Left ventricle myocardium inferior (tissue), 1 donor: ENCODE measurements at places on chromosomes 3 and 15.

- no peak for DNase-seq
Observed at GRCh38 chr3:57331078-57331610, 38.7 kb upstream of the ASB14 start.

DNA sequence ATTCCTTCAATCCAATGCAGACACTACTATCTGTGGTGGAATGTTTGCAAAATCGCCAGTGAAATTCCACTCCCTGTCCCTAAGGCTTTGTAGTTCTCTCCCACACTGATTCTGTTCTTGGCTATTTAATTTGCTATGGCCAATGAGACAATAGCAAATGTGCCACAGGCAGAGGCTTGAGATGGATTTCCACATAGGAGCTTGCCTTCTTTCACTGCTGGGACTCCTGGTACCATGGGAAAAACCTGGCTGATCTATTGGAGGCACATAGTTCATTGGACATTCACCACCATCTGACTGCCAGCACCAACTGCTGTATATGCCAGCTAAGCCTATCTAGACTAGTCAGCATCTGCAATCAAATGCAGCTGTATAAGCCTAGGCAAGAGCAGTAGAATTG, 103.8 kb downstream of the NR1D2 start:
- no peak for DNase-seq

DNA sequence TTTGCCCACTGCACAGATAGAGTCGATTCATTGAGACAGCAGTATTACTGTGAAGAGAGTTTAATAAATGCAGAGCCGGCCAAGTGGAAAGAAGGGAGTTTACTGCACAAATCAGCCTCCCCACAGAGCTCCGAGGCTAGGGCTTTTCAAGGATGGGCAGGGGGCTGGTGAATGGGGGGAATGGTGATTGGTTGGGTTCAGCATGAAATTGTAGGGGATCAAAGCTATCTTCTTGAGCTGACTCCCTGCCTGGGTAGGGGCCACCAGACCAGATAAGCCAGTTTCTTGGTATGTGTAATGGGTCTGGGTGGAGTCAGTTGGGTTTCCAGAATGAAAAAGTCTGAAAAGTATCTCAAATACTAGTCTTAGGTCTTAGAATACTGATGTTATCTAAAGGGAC, 66.6 kb downstream of the SYNPR start:
- no peak for DNase-seq

DNA sequence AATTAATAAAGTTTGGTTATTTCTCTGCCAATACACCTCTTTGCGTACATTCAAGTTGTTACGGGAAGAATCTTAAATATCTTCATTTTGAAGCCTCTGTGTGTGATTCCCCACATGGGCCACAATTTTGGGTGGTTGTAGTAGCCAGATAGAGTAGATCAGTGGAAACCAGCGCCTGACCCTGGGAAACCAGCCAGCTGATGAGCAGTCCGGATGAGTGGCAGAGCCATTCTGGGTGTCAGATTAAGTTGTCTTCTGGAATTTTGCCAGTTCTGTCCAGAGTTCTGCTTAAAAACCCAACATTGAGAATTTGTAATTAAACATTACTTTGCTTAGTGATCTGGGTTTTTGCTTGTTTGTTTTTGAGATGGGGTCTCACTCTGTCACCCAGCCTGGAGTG, 49.7 kb downstream of the MRPS25 start:
- DNase-seq = no peak

- DNase-seq = no peak
Observed at GRCh38 chr15:48265135-48265534, 59.0 kb downstream of the SLC12A1 start.

- DNase-seq = no peak
Observed at GRCh38 chr15:88262064-88262463, 5.5 kb upstream of the NTRK3 start.

- DNase-seq = no peak
Observed at GRCh38 chr3:87120881-87121280, 106.2 kb upstream of the CHMP2B start.

GRCh38 chr3:110307065-110307809, 764.4 kb upstream of the NECTIN3 start:
- no peak for DNase-seq

DNA sequence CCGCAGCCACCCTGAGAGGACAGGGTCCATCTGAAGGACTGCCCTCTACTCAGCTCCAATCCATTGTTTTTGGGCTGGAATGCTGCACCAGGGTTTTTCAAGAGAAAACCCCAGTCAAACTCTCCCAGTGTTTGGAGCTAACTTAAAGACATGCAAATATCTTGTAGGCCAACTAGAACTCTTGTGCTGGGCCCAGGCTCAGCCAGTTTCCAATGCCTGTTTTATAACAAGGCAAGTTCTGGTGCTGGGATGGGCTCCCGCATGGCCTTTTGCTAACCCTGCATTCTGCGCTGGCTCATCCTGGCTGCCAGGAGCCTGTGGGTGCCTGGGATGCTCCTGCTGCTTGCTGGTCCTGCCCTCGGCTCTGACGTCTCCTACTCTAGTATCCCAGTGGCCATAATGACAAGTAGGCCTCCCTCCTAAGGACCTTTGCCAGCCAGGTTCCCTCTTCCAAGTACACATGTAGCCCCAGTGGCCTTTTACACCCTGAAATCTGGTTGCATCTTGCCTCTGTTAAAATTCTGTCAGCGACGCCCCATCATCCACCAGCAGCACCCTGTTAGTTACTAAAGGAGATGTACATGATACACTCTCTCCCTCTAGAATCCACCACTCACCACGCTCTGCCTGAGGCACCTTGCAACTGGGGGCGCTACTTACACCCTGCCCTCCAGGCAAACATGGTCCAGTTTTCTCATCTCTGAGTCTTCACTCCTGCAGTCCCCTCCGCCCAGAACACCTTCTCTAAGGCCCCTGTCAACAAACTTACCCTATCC, 30.5 kb upstream of the RAB6B start:
- no peak for DNase-seq

GRCh38 chr3:8712045-8712907, 21.3 kb upstream of the CAV3 start:
- no peak for DNase-seq

DNA sequence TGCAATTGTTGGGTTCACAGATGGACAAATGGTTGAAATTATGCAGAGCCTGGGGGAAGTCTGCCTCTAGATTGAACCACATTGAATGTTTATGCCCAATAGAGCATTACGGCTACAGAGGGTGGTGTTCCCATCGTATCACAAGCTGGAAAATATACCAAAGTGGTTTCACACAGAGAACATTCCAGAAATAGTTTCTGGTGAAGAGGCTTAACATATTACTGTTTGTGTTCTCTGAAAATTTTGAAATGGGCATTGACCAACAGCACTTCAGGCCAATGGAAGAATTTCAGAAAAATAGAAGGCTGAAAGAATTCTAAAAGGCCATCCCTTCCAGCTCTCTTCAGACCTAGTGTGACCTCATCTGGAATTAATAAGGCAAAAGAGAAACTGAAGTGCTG, 203.9 kb downstream of the NEK10 start:
- no peak for DNase-seq

DNA sequence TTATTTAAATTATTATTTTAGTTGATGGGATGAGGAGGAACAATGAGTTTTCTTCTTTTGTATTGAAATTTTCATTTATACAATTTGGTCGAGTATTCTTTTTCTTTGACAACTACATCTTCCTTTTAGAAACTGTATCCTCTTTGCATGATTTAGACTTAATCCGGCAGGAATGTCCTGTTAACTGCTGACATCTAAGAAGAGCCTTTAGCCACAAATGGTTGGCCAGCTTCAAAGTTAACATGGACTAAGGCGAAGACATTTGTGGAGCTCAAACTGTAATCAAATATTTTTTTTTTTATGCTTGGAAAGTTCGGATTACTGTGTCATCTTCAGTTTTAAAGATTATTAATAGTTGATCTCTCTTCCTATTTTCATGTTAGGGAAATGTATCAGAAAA, 43.2 kb downstream of the RIOX2 start:
- DNase-seq = no peak

DNA sequence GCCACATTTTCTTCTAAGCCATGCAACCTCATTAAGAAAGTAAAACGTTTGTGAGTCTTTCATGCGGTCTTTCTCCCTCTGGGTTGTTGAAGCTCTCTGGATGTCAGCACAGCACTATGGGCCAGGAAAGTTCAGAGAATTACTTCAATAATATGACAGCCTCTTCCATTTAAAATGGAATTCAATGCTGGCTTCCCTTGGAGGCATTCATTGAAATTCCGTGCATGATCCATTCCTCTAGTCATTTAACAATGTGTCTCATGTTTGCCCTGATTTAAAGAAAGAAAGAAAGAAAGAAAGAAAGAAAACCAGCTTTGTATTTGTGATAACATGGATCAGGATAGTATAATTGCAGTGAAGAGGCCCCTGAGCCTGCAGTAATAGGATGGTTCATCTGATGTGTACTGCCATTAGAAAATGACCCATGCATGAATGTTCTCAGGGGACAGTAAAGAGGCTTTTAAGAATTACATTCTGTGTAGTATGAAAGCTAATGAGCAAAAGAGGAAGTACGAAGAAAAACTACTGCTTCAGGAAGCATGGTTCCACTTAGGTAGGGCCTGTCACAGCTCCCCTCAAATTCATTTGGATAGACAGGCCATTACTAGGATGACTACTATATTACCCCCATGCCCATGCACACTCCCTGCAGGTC, 146.0 kb downstream of the ARPP21 start:
- DNase-seq = no peak

- no peak for DNase-seq
Observed at GRCh38 chr15:88841236-88841635, 38.0 kb downstream of the ACAN start.

- no peak for DNase-seq
Observed at GRCh38 chr15:49848282-49848724, 227.5 kb downstream of the DTWD1 start.

DNA sequence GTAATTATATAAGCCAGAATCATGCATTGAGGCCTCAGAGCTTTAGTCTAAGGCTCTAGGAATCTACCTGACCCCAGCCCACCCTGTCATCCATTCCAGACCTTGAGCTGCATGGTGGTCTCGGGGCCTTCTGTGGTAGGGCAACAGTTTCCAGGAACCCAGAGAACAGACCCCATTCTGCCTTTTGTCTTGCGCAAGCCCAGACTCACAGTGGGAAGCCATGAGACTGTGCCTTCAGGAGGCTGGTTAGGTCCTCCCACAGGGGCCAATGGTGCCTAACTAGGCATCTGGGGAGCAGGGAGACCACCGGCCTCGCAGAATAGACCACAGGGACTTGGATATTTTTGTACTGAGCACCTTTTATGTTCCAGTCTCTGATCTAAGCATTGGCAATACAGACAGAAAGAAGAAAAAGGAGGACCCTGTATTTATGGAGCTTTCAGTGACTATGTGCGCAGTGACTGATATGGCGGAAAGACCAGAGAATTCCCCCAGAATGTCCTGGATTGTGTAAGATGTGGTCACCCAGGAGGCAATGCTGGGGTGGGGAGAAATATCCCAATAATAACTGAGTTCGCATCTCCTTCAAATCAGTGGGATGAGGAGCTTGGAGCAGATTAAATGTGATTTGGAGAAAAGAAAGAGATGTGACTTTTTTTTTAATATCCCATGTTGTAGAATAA, 40.1 kb downstream of the MCF2L2 start:
- DNase-seq = no peak

DNA sequence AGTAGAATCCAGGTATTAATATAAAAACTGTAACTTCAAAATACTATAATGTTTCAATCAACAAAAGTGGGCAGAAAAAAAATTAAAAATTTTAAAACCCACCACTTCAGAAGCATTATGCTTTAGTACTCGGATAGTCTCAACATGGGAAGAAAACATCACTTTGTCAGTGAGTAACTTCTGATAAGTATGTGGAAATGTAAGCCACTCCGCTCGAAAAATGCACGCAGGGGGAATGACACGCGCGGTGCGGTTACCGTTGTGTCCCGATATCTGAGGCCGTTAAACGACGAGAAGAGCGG, 656 bp downstream of the NGLY1 start:
- no peak for DNase-seq

DNA sequence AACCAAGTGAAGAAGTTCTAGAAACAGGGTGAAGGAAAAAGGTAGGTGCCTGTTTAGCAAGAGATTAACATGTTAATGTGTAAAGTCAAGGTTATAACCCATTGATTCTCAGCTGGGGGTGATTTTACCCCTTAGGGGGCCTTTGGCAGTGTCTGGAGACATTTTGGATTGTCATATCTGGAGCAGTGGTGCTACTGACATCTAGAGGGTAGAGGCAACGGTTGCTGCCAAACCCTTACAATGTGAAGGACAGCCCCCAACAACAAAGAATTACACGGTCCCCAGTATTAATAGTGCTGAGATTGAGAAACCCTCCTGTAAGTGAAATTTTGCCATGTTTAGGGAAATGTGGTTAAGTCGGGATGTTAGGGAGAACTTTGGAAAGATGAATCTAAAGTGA, 74.7 kb downstream of the CRYBG3 start:
- DNase-seq = no peak

GRCh38 chr3:171878461-171879225, 35.5 kb downstream of the TMEM212 start:
- DNase-seq = no peak

- DNase-seq = no peak
Observed at GRCh38 chr3:23735062-23735461, 70.7 kb upstream of the UBE2E1 start.

- no peak for DNase-seq
Observed at GRCh38 chr15:56883088-56883487, 35.4 kb upstream of the TCF12 start.

GRCh38 chr15:101114166-101114565, 137.7 kb downstream of the CHSY1 start:
- no peak for DNase-seq

DNA sequence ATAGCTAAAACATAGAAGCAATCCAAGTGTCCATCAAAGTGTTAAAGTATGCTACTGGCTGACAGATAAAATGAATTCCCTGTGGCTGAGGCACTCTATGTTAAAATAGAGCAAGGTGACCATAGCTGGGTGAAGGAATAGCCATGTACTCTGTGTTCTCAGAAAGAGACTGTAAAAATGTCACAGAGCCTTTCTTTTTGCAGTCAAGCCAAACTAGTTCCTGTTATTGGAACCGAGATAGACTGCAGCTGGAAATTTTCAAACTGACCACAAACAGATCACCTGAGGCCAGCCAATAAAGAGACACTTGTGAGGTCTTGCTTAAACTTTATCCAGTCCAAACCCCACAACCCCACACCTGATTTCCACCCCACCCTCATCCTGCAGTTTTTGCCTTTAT, 422.8 kb upstream of the NAALADL2 start:
- DNase-seq = no peak

- DNase-seq = no peak
Observed at GRCh38 chr3:62372621-62373041, 719 bp downstream of the FEZF2 start.

DNA sequence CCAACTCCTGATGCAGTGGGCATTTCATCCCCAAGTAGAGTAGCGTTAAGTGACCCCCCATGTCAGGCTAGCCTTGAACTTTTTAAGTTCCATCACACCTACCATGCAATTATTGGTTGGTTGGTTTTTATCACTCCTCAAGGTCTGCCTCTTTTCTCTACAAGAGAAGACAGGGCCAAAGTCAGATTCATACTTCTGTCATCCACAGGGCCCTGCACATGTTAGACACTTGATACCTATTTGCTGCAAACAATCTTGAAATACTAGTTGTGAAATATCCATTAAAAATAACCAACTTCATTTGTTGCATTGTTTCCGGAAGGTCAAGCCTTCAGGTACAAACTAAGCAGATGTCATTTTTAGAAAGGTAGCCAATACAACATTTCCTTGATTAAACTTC, 1.2 kb downstream of the CMSS1 start:
- DNase-seq = no peak

- DNase-seq = no peak
Observed at GRCh38 chr3:33426068-33426467, 14.1 kb downstream of the UBP1 start.
